ENCODE measurements at places on chromosomes 3 and 15.
A peak's percentile ranks its signal among the peaks of the same experiment; 100 is the strongest.

DNA sequence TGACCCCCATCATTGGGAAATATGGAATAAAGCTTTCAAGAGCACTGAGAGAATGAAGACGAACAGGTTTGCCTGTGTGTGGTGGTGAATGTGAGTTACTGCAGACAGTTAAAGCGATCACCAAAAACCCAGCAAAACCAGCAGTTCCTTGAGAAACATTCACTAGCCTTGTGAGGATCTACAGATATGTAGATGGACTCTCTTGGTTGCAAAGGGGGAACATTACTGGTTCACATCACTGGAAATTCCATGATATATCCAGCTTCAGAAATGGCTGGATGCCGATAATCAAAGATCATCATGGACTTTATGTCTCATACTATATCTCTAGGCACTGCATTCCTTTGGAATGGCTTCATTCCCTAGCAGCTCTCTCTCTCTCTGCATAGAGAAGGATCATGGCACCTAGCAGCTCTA, 10.2 kb upstream of the HERC1 start:
- DNase-seq = no peak

DNA sequence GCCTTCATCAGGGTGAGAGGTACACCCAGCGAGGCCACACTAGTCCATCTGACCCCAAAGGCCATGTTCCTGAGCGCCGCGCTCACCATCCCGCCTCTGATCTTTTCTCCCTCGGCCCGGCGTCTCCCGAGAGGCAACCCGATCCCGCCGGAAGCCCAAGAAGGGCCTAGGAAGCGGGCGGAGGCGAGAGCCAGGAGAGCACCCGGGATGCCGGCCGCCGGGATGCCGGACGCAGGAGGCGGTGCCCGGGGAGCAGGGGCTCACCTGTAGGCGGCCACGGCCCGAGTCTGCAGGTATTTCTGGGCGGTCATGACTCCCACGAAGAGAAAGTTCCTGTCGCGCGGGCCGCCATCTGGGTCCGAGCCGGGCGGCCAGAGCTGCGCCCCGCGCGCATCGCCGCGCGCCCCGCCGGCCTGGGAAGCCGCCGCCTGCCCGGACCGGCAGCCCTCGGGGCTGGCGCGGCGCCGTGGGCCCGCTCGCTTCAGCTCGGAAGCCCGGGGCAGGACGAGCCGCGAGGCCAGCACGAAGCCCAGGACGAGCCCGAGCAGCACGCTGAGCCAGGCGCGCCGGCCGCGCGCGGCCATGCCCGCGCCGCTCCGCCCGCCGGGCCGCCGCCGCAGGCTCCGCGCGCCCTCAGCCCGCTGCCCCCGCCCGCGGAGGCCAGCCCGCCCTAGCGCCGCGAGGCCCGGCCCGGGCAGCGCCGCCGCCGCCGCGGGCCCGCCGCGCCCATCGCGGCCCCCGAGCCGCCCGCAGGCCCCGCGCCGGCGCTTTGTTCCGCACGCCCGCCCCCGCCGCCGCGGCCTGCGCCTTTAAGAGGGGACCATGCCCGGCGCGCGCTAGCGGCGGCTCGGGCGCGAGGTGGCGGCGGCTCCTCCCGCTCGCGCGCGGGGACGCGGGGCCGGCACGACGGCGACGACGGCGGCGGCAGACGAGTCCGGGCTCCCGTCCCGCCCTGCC, 697 bp downstream of the CHSY1 start:
- peak; percentile 32 for DNase-seq

DNA sequence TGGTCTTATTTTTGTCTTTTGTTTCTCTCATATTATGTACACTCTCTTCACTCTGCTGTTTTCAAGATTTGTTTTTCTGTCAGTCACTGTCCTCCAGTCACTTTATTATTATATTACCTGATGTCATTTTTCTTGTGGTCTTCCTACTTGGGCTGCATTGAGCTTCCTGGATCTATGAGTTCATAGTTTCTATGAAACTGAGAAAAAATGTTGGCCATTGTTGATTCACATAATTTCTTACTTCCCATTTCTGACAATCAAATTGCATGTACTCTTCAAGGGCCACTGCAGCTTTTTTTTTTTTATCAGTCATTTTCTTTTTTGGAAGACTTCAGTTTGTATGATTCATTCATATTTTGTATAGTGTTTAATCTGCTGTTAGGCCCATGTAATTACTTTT, 1180.6 kb upstream of the GBE1 start:
- DNase-seq = no peak

DNA sequence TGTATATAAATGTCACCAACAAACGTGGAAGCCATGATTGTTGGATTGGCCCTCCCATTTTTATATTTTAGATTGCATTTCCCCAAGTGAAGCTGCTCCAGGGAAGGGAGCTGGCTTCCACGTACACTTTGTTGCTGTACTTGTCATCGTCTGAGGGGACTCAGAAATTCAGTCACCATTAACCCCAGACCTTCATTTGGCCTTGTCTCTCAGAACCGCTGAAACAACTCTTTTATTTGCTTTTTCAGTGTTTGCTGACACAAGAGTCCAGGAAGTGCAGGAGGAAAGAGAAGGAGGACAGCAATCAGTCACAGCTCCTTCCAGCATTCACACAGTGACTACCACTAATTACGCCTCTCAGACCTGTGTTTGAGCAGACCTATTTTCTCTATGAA, 276.5 kb downstream of the TBL1XR1 start:
- no peak for DNase-seq

DNA sequence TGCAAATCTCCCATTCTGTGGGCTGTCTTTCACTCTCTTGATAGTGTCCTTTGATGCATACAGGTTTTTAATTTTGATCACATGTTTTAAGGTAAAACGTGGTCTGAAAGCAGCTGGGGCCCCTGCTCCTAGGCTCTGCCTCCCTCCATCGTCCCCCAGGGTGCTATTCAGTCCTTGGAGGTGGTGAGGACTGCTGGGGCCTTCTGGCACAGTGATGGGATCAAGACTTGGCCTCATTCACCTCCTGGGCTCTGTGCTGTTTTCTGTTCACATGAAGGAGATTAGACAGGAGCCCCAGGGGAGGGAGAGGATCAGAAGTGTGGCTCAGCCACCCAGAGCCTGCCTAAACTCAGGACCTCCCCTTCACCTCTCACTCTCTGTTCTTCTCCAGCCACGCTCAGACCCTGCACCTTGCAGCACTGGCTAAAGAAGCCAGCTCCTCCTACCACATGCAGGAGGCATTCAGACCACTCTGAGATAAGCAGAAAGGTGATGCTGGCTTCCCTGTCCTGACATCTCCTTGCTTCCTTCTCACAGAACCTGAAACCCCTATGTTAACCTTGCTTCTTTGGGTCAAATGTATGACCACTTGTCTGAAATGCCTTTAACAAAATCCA, 43.9 kb downstream of the PAQR5 start:
- no peak for DNase-seq

- DNase-seq = no peak
These were observed 56.9 kb downstream of the MEGF11 start for GRCh38 chr15:66196602-66197001.

DNA sequence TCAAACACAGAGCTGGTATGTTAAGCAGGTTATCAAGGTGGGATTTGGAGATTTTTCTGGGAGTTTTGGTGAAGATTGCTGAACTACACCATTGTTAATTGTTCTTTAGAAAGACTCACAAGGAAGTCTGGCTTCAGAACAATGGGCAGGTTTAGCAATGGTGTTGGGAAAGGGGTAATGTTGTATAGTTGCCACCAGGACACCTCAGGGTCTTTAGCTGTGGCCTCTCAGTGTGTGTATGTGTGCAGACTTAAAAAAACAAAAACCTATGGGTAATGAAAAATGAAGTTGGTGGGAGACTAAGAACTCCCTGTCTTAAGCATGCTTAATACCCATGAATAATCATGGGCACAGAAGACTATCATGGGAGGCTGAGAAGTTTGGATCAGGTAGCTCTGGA, 91.7 kb downstream of the MCTP2 start:
- no peak for DNase-seq

DNA sequence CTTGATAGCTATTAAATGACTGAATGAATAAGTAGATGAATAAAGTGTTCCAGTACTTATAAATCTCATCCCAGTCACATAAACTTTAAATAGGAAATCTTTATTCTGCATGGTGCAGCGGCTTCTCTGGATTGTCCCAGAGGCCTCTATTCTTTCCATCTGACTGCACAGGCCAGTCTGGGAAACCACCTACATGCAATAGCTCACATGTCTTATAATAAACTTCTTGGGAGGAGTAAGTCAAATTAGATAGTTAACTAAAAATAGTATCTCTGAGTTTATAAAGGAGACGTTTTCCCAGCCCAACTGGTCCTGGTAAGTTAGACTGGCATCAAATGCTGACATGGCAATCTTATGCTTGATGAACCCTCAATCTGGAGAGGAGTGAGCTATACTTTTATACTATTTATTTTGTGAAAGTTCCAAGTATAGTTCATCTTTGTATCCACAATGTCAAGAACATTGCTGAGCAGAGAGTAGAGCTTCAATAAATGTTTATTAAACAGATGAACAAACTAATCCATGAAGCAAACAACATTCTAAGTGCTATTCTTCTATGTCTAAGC, 417.6 kb downstream of the TIGIT start:
- DNase-seq = no peak

GRCh38 chr3:67654844-67655177, 399 bp upstream of the SUCLG2 start:
- DNase-seq = no peak

GRCh38 chr15:83815506-83815905, 161.6 kb downstream of the ADAMTSL3 start:
- no peak for DNase-seq

GRCh38 chr3:5891711-5892110, 704.2 kb downstream of the EDEM1 start:
- no peak for DNase-seq

DNA sequence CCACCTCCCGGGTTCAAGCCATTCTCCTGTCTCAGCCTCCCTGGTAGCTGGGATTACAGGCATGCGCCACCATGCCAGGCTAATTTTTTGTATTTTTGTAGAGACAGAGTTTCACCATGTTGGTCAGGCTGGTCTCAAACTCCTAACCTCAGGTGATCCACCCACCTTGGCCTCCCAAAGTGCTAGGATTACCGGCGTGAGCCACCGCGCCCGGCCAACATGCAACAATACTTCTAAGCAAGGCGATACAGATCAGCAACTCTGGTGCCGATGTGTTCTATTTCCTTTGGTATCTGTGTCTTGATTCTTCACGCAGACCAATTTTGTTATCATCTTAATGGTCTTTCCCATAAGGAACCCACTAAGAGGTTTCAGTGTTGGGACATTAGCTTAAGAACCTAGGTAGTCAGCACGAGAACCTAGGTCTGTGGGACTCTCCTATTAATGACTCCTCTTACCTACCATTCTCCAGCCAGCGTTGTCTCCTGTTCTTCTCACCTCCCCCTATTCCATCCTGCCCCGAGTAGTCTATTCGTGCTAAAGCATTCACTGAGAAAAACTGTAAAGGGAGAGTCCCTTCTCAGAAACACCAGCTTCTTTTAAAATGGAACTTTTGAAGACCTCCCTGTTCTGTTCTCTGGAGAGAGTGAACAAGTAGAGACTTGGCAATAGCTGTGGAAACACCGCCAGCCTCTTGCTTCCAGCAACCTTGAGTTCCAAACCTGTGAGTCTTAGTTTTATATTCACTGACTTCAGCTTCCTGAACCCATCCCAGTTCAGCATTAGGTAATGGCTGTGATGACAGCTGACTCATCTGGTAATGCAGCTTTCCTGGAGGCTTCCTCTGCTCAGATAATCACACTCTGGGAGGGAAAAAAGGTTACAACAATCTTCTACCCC, 61.2 kb downstream of the TSC22D2 start:
- no peak for DNase-seq

DNA sequence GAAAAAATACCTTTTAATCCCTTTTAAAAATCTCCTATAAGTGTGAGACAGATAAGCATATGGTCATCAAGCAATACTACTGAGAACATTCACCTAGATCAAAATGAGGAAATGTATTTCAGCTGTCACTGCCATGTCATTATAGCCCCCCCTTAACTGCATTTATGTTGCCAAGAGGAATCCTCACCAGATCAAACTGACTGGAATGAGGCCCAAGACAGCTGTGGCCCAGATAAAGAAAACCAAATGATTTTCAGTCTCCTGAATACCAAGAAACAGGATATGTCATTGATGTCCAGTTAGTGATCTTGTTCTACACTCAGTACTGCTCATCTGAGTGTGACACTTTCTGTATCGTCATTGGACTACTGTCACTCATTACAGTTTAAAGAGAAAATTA, 35.1 kb upstream of the CPB1 start:
- DNase-seq = no peak

DNA sequence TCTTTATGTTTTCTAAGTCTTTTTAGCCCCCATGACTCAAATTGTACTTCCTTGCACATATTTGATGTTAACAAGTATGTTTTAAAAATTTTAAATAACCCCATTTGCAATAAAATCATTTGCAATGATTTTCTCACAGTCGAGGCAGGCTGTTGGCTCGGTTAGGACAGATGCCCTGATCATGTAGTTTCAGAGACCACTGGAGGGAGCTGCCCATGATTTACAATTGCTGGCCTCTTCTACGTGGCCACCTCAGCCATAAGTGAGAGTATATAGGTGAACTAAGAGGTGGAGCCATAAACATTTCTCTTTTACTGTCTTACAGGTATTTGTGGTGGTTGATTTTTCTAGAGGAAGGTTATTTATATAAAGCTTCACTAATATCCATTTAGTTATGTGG, 1.7 kb downstream of the DTWD1 start:
- DNase-seq = no peak

GRCh38 chr3:105356396-105356795, 10.3 kb upstream of the ALCAM start:
- no peak for DNase-seq

GRCh38 chr3:99901200-99901926, 83.7 kb downstream of the CMSS1 start:
- DNase-seq = no peak

DNA sequence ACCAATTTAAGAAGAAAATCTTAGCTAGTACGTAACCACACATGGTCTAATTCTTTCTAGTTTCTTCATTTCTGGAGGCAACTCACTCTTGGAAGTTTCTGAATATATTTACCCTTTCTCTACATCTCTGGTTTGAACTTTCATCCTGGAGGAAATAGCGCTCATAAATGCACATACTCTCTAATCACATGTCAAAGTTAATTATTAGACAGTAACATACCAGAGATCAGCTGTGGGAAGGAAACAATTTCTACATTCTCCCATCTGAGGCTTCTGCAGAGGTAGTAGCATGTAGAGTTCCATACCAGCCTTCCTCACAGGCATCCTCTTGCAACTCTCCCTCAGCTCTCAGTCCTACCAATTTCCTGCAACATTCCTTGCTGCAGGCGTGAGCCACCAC, 132.5 kb downstream of the RBPMS2 start:
- no peak for DNase-seq

- DNase-seq = no peak
These were observed 84.8 kb upstream of the LRIG1 start for GRCh38 chr3:66585520-66586095.

DNA sequence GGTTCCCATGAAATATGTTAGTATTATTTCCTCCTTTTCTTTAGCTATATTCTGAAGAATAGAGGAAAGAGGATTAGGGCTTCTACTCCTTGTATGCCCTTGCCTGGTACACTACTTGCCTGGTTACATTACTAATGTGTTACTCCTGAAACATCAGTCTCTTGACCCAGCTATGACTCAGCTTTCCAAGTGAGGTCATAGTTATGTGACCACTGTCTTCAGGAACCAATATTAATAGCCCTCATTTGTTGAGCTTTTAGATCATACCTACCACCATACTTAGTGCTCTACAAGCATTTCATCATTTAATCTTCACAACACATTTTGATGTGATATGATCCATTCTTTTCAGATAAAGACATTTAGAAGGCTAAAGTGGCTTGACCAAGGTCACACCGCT, 60.3 kb downstream of the CMSS1 start:
- no peak for DNase-seq

GRCh38 chr3:175571096-175571495, 712.0 kb downstream of the NAALADL2 start:
- DNase-seq = no peak

Data from NCI-H2171 (cell line).